Large intestine (tissue), 12 donors: ENCODE measurements at places on chromosomes 4 and X.

DNA sequence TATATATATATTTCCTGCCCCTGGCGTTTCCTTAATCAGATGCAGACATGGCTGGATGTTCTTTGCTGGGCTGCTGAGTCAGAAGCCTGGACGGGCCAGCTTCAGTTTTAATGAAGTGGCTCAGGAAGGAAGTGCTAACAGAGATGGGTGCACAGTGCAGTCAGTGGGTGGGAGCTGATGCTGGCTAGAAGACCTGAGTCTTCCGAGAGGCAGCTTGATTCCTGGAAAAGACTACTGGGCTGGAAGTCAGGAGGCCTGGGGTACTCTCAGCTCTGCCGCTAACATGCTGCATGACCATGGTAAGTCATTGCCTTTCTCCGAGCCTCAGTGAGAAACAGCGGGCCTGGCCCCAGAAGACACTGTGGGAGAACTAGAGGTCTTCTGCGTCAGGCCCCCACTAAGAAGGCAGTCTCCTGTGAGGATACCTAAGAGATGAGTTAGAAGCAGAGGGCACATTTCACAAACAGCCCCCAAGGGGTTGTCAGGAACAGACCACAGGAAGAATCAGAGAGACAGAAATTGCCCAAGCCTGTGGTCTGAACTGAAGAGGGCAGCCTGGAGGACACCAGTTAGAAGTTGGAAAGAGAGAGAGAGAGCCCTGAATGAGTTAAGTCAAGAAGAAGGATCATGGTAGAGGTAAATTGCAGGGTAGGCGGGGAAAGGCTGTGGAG lies 8.3 kb upstream of the CD40LG start:
- H3K36me3 ChIP-seq: no peaks in the 10 kb centered on the region
- no peak overlapping the region for H3K4me3 ChIP-seq
- no peaks in the 10 kb centered on the region for H3K4me1 ChIP-seq
- H3K27ac ChIP-seq: no peak overlapping the region
- DNase-seq: no peak

GRCh38 chr4:26687728-26688127 lies 103.8 kb downstream of the TBC1D19 start:
- H3K27ac ChIP-seq: no peak overlapping the region
- no peaks in the 10 kb centered on the region for H3K4me1 ChIP-seq
- H3K27me3 ChIP-seq: no peaks in the 10 kb centered on the region
- H3K36me3 ChIP-seq: peaks cover 3% of the 10 kb centered on the region
- DNase-seq: no peak
- H3K4me3 ChIP-seq: no peak overlapping the region

DNA sequence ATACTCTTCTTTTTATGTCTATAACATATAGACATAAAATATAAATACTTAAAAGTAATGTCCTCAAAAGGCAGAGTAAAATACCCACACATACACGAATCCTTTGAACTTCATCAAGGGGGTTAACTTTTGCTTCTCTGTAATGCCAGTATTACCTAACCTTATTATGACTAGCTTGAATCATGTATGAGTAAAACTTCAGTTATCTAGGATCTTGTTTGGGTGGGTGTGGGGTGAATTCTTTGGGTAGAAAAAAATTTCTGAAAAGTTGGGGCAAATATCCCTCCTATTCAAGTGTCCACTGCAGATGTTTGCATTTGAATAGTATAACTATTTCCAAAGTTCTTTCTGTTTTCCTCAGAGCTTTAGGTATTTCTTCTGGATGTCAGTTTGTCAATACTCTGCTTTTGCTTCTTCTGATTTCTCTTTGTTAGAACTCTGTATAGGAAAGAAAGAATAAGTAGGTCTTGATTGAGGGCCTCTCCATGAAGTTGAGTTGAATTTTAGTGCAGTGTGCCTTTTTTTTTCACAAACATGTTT lies 173.8 kb downstream of the ADGRL3 start:
- H3K36me3 ChIP-seq: no peaks in the 10 kb centered on the region
- no peaks in the 10 kb centered on the region for H3K4me1 ChIP-seq
- no peaks in the 10 kb centered on the region for H3K27me3 ChIP-seq
- H3K27ac ChIP-seq: no peak overlapping the region
- DNase-seq: no peak

DNA sequence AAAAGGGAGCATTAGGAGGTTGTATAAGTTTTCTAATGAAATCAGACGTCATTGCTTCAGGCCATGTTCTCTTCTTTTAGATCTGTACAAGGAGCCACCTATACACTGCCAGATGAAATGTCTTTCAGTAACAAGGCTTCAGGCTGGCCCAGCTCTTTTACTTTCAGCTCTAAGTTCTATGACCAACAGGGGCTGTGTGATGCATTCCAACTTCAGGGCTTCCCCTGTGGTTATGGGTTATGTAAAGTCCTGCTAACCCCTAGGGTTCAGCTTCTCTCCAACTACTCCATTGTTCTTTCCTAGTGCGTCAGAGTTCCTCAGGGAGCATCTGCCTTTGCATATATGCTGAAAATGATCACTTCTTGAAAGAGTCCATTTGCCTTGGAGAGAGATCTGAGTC lies 79.4 kb upstream of the TTC29 start:
- H3K4me3 ChIP-seq: no peak overlapping the region
- H3K27me3 ChIP-seq: no peaks in the 10 kb centered on the region
- no peaks in the 10 kb centered on the region for H3K36me3 ChIP-seq
- no peaks in the 10 kb centered on the region for H3K4me1 ChIP-seq

DNA sequence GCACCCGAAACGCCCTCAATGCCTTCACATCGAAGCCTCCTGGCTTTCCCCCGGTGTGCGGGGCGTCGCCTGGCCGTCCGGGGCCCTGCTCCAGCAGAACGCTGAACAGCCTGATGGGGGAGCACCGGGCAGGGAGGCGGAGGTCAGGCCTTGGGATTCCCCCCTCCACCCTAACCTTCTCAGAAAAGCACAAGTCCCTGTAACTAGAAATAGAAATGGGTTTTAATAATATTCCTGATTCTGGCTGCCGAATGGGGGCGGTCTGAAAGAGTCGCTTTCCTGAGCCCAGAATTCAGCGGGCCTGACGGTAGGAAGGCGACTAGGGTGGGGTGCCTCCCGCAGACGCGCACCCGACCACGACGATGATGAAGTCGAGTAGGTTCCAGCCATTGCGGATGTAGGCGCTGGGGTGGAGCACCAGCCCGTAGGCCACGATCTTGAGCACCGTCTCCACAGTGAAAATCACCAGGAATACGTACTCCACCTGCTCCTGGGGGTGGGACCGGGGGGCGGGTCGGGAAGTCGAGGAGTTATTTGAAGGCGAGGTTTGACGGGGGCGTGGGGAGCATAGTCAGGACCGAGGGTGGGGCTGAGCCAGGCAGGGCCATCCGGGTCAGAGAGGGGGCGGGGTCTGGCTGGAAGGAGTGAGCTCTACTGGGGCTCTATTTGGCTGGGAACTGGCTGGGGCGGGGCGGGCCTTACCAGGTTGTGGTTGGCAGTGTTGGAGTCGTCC lies 2.5 kb downstream of the CACNA1F start:
- DNase-seq: peak; percentile 37
- H3K27ac ChIP-seq: peak overlapping the region; percentile 47
- no peaks in the 10 kb centered on the region for H3K36me3 ChIP-seq
- H3K27me3 ChIP-seq: no peaks in the 10 kb centered on the region
- H3K4me1 ChIP-seq: no peaks in the 10 kb centered on the region

DNA sequence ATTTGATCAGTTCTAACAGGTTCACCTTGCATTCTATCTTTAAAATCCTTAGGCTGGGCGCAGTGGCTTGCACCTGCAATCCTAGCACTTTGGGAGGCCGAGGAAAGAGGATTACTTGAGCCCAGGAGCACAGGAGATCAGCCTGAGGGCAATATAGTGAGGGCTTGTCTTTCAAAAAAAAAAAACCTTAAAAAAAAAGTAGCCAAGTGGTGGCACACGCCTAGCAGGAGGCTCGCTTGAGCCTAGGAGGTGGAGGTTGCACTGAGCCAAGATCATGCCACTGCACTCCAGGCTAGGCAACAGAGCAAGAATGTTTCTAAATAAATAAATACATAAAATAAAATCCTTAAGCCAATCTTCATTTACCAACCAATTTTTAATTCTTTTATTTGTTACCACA lies 75.6 kb downstream of the PRSS12 start:
- peaks cover 11% of the 10 kb centered on the region for H3K36me3 ChIP-seq
- H3K27ac ChIP-seq: peak overlapping the region; percentile 85
- no peak for DNase-seq
- H3K4me1 ChIP-seq: peaks cover 26% of the 10 kb centered on the region

- peaks cover 2% of the 10 kb centered on the region for H3K36me3 ChIP-seq
- no peak overlapping the region for H3K27ac ChIP-seq
- no peaks in the 10 kb centered on the region for H3K27me3 ChIP-seq
- H3K4me3 ChIP-seq: no peak overlapping the region
These were observed 1.2 kb upstream of the BLTP1 start for GRCh38 chr4:122150931-122151330.

- H3K27ac ChIP-seq: no peak overlapping the region
- H3K27me3 ChIP-seq: peaks cover 17% of the 10 kb centered on the region
- H3K4me1 ChIP-seq: no peaks in the 10 kb centered on the region
- no peaks in the 10 kb centered on the region for H3K36me3 ChIP-seq
These were observed 86.3 kb downstream of the PPP2R2C start for GRCh38 chr4:6386091-6386490.

DNA sequence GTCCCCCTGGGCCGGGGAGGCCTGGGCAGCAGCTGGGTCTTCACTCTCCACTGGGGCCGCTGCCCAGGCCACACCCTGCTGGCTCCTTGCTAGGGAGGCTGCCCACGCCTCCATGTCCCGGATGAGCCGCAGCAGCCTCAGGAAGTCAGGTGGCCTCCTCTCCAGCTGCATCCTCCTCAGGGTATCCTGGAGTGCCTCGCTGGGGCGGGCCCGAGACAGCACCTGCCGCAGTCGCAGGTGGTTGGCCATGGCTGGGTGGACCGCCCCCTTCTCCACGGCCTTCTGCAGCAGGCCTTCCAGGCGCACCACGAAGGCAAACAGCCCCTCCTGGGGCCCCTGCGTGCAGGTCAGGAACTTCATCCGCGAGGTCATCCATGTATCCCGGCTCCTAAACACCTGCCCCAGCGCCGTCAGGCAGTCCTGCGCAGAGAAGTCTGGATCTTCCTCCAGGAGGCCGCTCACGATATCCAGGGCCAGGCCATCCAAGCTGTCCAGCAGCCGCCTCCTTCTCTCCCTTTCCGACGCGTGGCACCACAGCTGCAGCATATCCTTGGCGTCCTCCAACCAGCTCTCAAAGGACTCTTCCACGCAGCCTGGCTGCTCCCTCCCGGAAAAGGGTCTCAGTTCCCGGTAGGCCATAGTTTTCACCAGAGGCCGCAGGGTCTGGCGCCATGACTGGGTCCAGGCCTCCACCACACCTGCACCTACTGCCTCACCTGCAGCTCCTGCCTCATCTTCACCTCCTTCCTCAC lies 2.1 kb downstream of the PNMA6F start:
- H3K4me3 ChIP-seq: no peak overlapping the region
- no peaks in the 10 kb centered on the region for H3K4me1 ChIP-seq
- no peaks in the 10 kb centered on the region for H3K36me3 ChIP-seq
- peaks cover 15% of the 10 kb centered on the region for H3K27me3 ChIP-seq
- no peak overlapping the region for H3K27ac ChIP-seq

DNA sequence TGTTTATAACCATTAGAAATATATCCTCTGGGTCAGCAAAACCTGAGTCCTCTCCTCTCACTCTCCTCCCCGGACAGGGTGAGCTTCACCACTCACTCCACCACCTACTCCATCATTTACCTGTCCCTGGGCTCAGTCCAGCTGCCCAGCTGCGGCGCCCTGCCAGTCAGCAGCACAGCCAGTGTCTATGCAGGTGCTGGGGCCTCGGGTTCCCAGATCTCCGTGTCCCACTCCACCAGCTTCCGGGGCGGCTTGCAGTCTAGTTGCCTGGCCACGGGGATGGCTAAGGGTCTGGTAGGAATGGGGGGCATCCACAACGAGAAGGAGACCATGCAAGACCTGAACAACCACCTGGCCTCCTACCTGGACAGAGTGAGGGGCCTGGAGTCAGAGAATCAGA lies 662.2 kb upstream of the ACTRT1 start:
- no peaks in the 10 kb centered on the region for H3K36me3 ChIP-seq
- DNase-seq: no peak
- no peak overlapping the region for H3K27ac ChIP-seq
- no peak overlapping the region for H3K4me3 ChIP-seq
- H3K27me3 ChIP-seq: no peaks in the 10 kb centered on the region
- no peaks in the 10 kb centered on the region for H3K4me1 ChIP-seq

- no peaks in the 10 kb centered on the region for H3K27me3 ChIP-seq
- no peak overlapping the region for H3K27ac ChIP-seq
- H3K36me3 ChIP-seq: no peaks in the 10 kb centered on the region
These were observed 258.1 kb upstream of the NEIL3 start for GRCh38 chr4:177051473-177052060.

DNA sequence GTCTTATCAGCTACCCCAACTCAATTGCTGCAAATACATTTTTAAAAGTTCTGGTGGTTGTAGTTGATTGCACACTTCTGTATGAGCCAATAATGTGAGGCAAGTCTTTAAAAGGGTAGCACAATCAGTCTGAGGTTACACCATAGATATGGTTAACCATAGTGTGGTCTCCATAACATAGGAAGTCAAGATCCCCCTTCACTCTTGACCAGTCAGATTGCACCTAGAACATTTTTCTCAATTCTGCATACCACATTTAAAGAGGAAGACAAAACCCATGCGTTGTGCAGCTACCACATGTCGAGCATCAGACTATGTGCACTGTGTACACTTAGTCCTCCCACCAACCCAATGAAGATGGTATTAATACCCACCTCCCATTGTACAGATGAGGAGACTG lies 26.5 kb upstream of the CYBB start:
- H3K27me3 ChIP-seq: no peaks in the 10 kb centered on the region
- H3K4me3 ChIP-seq: no peak overlapping the region
- no peaks in the 10 kb centered on the region for H3K4me1 ChIP-seq
- H3K27ac ChIP-seq: no peak overlapping the region
- DNase-seq: no peak

- no peaks in the 10 kb centered on the region for H3K36me3 ChIP-seq
- DNase-seq: no peak
- H3K27me3 ChIP-seq: no peaks in the 10 kb centered on the region
- no peaks in the 10 kb centered on the region for H3K4me1 ChIP-seq
- H3K4me3 ChIP-seq: no peak overlapping the region
- no peak overlapping the region for H3K27ac ChIP-seq
These were observed 28.0 kb upstream of the PLK4 start for GRCh38 chr4:127852661-127853060.

GRCh38 chr4:115678425-115678941 lies 565.1 kb upstream of the NDST4 start:
- no peak overlapping the region for H3K4me3 ChIP-seq
- no peaks in the 10 kb centered on the region for H3K4me1 ChIP-seq
- H3K36me3 ChIP-seq: no peaks in the 10 kb centered on the region
- H3K27ac ChIP-seq: no peak overlapping the region
- no peak for DNase-seq

GRCh38 chr4:153494562-153494961 lies 28.4 kb downstream of the TMEM131L start:
- no peaks in the 10 kb centered on the region for H3K27me3 ChIP-seq
- H3K4me3 ChIP-seq: no peak overlapping the region
- H3K4me1 ChIP-seq: no peaks in the 10 kb centered on the region
- no peak for DNase-seq

GRCh38 chr4:157992038-157992705 lies 180.7 kb downstream of the GASK1B start:
- H3K36me3 ChIP-seq: no peaks in the 10 kb centered on the region
- no peaks in the 10 kb centered on the region for H3K27me3 ChIP-seq
- H3K27ac ChIP-seq: peak overlapping the region; percentile 9
- H3K4me1 ChIP-seq: peaks cover 18% of the 10 kb centered on the region
